Heart right ventricle (tissue), 16 donors: ENCODE measurements at places on chromosomes 2 and 18.

DNA sequence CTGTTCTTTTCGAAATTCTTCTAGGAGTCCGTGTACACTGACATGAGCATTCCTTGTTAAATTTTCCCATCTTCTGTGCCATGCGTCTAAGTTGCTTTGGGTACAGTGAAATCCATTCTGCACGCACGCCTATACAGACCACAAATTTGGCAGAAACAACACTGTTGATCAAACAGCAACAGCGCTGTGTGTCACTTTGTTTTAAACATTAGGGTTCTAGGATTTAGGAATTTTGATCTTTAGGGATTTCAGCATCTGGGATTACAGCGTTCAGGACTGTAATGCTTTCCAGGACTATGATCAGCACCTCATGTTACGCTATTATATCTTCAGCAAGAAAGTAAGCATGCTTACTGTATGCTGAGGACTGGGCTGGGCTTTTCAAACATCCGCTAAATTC lies 47.1 kb upstream of the FHL2 start:
- no peak for DNase-seq
- H3K4me3 ChIP-seq, result no peak overlapping the region
- H3K4me1 ChIP-seq, result no peaks in the 10 kb centered on the region
- no peaks in the 10 kb centered on the region for H3K36me3 ChIP-seq

DNA sequence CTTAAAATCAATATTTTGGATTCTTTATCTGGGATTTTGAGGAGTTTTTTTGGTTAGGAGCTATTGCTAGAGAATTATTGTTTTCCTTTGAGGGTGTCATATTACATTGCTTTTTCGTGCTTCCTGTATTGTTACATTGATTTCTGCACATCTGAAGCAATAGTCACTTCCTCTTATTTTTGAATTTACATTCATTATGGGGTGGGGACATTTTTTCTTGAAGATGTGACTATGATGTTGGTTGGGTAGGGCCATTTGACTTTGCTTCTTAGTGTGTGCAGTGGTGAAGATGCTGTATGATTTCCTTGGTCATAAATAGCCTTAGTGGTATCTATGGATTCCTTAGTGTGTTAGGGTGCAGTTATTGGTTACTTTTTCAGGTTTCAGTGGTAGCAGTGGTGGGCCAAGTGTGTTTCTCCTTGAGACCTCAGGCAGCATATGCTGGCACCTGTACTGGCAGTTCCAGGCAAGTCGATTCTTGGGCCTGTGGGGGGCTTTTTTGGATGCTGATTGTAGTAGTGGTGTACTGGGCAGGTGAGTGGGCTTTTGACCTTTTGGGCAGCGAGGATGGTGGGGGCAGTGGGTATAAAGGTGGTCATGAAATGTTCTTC lies 61.8 kb downstream of the ARHGAP25 start:
- peaks cover 40% of the 10 kb centered on the region for H3K36me3 ChIP-seq
- peaks cover 13% of the 10 kb centered on the region for H3K4me1 ChIP-seq
- H3K27me3 ChIP-seq, result no peaks in the 10 kb centered on the region
- no peak for DNase-seq
- H3K27ac ChIP-seq, result peak overlapping the region; percentile 78
- no peak overlapping the region for H3K4me3 ChIP-seq

GRCh38 chr18:48393170-48393569 lies 16.0 kb downstream of the ZBTB7C start:
- H3K27me3 ChIP-seq, result peaks cover 9% of the 10 kb centered on the region
- no peaks in the 10 kb centered on the region for H3K36me3 ChIP-seq
- no peak overlapping the region for H3K27ac ChIP-seq
- no peak overlapping the region for H3K4me3 ChIP-seq
- peaks cover 20% of the 10 kb centered on the region for H3K4me1 ChIP-seq
- no peak for DNase-seq

DNA sequence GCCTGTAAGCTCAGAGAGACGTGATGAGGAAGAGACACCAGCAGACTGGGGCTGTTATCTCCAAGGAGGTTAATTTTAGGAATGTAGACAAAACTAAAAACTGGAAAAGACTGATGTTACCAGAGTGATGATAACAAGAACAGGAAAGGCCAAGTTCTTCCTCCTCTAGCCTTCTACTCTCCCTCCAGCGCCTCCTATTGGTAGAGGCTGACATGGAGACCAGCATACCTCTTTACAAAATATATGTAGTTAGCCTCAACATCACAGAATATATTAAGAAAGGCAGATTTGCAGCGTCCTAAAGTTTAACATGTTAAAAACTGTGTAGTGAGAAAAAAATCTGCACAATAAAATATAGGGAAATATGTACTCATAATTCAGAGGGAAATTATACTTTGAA lies 66.0 kb downstream of the TCF4 start:
- no peak overlapping the region for H3K4me3 ChIP-seq
- DNase-seq, result no peak
- H3K27me3 ChIP-seq, result no peaks in the 10 kb centered on the region
- no peak overlapping the region for H3K27ac ChIP-seq
- peaks cover 20% of the 10 kb centered on the region for H3K4me1 ChIP-seq
- no peaks in the 10 kb centered on the region for H3K36me3 ChIP-seq

DNA sequence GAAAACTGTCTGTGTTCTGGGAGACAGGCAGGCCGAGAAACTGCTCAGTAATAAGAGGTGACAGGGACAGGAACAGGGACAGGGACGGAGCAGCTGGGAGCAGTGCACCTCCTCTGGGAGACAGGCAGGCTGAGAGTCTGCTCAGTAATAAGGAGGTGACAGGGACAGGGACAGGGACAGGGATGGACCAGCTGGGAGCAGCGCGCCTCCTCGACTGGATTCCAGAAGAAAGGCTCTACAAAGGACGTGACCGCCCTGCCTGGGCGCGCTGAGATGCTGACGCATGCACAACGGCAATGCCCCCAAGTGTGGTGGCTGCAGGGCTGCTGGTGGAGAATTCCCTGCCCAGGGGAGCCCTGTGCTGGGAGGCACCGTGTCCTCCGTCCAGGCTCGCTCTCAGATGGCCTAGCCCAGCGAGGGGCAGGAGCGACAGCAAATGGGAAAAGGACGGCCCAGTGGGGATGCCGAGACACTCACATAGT lies 44.2 kb upstream of the PXDN start:
- no peak overlapping the region for H3K4me3 ChIP-seq
- peaks cover 14% of the 10 kb centered on the region for H3K27me3 ChIP-seq
- H3K27ac ChIP-seq, result no peak overlapping the region
- H3K36me3 ChIP-seq, result no peaks in the 10 kb centered on the region
- no peak for DNase-seq

DNA sequence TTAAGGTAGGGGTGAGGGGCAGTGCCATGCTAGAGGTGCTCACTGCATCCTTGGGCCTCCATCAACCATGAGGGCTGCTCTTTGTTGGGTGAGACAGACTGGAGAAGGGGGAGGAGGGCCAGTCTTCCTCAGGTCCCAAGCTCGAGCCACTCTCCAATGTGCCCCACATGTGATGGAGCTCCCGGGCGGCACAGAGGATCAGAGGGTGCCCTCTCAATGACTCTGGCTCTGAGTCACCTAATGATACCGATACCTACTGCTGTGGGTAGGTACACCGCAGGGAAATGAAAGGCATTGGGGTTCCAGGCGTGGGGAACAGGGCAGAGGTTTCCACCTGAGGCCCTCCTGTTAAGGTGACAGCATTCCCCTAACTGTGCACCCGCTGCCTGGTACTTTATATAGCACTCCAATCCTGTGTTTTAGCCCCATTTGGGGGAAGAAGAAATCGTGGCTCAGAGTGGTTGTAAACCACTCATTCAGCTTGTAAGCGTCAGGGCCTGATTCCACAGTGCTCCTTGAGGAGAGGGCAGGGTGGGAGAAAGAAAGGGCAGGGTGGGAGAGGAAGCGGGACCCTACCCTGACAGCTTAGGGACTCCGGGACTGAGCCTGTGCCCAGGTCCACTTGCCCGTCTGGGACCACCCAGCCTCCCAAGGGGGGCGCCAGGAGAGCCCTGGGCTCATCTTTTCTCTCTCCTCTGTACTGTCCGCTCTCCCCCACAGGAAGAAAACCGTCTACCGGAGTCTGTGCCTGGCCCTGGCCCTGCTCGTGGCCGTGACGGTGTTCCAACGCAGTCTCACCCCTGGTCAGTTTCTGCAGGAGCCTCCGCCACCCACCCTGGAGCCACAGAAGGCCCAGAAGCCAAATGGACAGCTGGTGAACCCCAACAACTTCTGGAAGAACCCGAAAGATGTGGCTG lies 1.8 kb downstream of the B3GNT7 start:
- H3K4me1 ChIP-seq, result peaks cover 10% of the 10 kb centered on the region
- no peaks in the 10 kb centered on the region for H3K27me3 ChIP-seq
- no peaks in the 10 kb centered on the region for H3K36me3 ChIP-seq
- H3K4me3 ChIP-seq, result no peak overlapping the region
- no peak for DNase-seq

DNA sequence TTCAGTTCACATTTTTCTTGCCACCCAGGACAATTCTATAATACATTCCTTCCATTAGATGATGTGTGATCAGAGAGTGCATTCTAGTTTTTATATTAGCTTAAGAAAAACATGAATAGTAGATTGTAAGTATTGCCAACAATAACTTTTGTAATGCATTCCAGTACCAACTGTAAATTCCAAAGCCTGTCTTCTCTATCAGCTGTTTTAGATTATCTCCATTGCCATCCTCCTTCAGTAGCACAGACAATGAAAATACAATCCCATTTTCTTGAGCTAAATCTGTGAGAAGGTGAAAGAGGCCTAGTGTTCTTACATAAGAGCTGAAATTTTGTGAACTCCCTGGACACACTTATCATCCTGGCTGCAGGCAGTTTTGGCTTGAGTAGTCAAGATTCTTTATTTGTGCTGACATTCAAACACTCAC lies 103.9 kb downstream of the CCBE1 start:
- H3K27ac ChIP-seq, result no peak overlapping the region
- no peaks in the 10 kb centered on the region for H3K27me3 ChIP-seq
- no peak for DNase-seq
- peaks cover 6% of the 10 kb centered on the region for H3K4me1 ChIP-seq
- no peak overlapping the region for H3K4me3 ChIP-seq

DNA sequence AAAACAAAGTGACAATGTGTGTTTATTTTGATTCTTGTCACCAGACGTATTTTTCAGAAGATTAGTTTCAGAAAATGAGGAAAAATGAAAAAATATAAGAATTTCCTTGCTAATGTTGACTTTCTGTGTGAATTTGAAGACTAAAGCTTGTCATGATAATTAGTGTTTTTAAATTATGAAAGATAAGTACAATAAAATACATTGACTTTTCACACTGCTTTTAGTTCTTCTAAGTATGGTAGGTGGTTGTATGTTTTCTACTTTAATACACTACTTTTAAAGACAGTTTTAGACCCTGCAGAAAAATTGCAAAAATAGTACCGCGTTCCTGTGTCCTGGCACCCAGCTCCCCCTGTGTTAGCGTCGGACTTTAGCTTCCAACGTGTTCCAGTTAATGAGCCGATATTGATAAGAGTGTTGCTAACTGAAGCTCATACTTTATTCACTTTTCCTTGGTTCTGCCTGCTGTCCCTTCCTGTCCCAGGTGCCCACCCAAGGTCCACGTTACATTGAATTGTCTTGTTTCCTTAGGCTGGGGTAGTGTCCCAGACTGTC lies 695 bp downstream of the RBFA start:
- H3K4me1 ChIP-seq, result peaks cover 7% of the 10 kb centered on the region
- H3K4me3 ChIP-seq, result peak overlapping the region; percentile 77
- H3K27me3 ChIP-seq, result no peaks in the 10 kb centered on the region
- peaks cover 20% of the 10 kb centered on the region for H3K36me3 ChIP-seq
- DNase-seq, result no peak

DNA sequence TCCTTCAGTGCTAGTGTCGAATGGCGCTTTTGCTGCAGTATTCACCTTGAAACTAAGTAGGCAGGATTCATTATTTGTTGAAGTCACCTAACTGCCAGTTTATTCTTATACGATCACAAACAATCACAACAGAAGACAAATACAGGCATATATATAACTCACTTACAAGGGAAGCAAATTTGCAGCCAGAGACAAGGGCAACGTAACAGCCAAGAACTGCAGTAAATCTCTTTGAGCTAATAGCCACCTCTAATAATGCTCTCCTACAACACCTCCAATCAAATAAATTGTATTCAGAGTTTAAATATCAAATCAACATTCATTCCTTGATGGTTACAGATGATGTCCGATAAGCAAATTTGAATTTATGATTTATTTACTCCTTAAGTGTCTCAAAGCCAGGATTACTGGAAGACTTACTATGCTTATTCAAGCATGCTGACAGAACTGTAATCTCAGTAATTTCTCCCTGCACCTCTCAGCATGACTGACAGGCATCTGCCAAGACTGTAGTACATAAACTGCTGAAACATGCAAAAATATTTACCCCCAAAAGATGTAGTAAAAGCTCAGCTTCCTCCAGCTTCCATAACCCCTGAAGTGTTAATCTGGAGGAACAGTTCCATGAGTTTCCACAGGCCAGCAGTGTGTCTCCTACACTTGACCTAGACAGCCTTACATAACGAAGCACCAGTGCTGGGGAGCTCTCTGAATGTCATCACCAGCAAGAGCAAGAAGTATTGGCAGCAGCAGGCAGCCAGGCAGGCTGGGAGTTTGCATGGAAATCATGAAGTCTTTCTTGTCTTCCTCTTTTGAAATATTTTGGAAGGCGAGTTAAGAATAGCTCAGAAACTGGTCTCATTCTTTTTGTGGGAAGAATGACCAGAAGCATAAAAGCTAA lies 20.9 kb upstream of the SCN1A start:
- no peaks in the 10 kb centered on the region for H3K36me3 ChIP-seq
- no peaks in the 10 kb centered on the region for H3K27me3 ChIP-seq
- peak; percentile 29 for DNase-seq

GRCh38 chr2:201070948-201071478 lies 458 bp downstream of the HYCC2 start:
- H3K4me3 ChIP-seq, result peak overlapping the region; percentile 87
- no peaks in the 10 kb centered on the region for H3K27me3 ChIP-seq
- no peaks in the 10 kb centered on the region for H3K36me3 ChIP-seq
- H3K27ac ChIP-seq, result peak overlapping the region; percentile 90

- H3K27me3 ChIP-seq, result no peaks in the 10 kb centered on the region
- H3K36me3 ChIP-seq, result no peaks in the 10 kb centered on the region
- no peak overlapping the region for H3K4me3 ChIP-seq
- peaks cover 32% of the 10 kb centered on the region for H3K4me1 ChIP-seq
- DNase-seq, result no peak
Observed at GRCh38 chr18:75251466-75251865, 40.9 kb downstream of the TSHZ1 start.

GRCh38 chr2:7121851-7122250 lies 204.6 kb downstream of the RNF144A start:
- no peak overlapping the region for H3K27ac ChIP-seq
- DNase-seq, result no peak
- no peaks in the 10 kb centered on the region for H3K27me3 ChIP-seq
- H3K4me3 ChIP-seq, result no peak overlapping the region

GRCh38 chr2:237297421-237298150 lies 116.4 kb downstream of the COL6A3 start:
- no peaks in the 10 kb centered on the region for H3K27me3 ChIP-seq
- H3K27ac ChIP-seq, result peak overlapping the region; percentile 67
- no peak overlapping the region for H3K4me3 ChIP-seq
- DNase-seq, result no peak
- no peaks in the 10 kb centered on the region for H3K36me3 ChIP-seq
- peaks cover 19% of the 10 kb centered on the region for H3K4me1 ChIP-seq

- peak overlapping the region; percentile 85 for H3K27ac ChIP-seq
- peaks cover 28% of the 10 kb centered on the region for H3K36me3 ChIP-seq
- no peaks in the 10 kb centered on the region for H3K27me3 ChIP-seq
Observed at GRCh38 chr2:217920879-217921603, 81.8 kb downstream of the TNS1 start.
